ENCODE measurements at places on chromosomes 12 and 14.
A peak's percentile ranks its signal among the peaks of the same experiment; 100 is the strongest.

DNA sequence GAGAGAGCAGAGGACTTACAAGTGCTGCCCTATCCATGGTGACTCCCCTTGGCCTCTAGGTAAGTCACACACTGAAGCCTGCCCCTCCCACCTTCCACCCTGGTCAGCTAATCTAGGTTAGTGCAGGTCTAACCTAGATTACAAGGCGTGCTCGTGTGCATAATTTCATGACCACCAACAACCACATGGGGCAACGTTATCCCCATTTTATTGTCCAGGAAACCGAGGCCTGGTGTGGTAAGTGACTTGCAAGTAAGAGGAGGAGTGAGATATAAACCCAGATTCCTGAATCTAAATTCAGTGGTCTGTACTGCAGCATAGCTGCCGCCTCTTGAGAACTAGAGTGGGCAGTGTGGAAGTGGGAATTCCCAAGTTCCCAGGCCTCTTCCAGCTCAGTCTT is 171.1 kb downstream of the DAD1 start:
- DNase-seq: no peak

GRCh38 chr12:50087995-50088394 is 2.9 kb downstream of the SMARCD1 start:
- no peak for DNase-seq

- no peak for DNase-seq
Observed at GRCh38 chr12:51360315-51360714, 13.8 kb upstream of the CELA1 start.

DNA sequence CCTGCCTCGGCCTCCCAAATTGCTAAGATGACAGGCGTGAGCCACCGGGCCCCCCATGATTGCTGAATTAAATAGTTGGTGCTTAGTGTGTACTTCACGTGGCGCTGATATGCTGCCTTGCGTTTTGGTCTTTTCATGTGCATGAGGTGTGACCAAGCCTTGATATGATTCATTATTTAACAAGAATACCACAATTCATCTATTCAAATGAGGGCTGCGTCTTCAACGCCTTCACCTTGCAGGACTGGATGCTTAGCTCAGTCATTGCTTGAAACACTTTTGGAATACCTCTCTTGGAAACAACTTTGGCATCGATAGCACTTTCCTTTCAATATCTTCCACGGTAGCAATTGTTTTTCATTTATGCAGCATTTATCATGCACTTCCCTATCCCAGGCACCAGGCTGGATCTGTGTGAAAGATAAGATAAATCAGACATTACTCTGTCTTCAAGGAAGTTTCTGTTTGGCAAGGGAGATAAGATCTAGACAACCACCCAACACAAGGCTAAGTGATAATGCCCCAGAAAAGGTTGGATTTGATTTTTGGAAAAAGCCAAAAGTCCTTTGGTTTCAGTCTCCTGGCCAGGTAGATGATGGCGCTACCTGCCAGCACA is 1.3 kb upstream of the TEAD4 start:
- DNase-seq: no peak

- DNase-seq: no peak
Observed at GRCh38 chr12:28497889-28498411, 307.7 kb downstream of the CCDC91 start.

DNA sequence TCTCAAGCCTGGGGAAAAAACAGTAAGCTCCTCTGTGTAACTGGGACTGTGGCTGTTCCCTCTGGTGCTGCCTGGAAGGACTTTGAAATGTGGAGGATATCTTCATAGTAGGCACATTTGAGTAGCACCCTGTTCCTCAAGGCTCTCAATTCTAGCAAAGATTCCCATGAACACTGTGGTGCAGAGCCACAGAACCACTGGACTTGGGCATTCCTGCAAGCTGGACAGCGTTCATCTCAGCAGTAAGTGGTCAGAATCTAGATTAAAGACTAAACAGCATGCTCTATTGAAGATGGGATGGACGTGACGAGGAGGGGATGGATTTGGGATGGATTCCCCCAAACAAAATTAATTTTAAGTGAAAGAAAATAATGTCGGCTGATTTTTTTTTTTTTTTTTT is 9.4 kb upstream of the YBX3 start:
- no peak for DNase-seq

GRCh38 chr14:37230551-37231194 is 32.9 kb downstream of the MIPOL1 start:
- peak; percentile 36 for DNase-seq

GRCh38 chr14:97543816-97544215 is 746.6 kb downstream of the VRK1 start:
- no peak for DNase-seq

DNA sequence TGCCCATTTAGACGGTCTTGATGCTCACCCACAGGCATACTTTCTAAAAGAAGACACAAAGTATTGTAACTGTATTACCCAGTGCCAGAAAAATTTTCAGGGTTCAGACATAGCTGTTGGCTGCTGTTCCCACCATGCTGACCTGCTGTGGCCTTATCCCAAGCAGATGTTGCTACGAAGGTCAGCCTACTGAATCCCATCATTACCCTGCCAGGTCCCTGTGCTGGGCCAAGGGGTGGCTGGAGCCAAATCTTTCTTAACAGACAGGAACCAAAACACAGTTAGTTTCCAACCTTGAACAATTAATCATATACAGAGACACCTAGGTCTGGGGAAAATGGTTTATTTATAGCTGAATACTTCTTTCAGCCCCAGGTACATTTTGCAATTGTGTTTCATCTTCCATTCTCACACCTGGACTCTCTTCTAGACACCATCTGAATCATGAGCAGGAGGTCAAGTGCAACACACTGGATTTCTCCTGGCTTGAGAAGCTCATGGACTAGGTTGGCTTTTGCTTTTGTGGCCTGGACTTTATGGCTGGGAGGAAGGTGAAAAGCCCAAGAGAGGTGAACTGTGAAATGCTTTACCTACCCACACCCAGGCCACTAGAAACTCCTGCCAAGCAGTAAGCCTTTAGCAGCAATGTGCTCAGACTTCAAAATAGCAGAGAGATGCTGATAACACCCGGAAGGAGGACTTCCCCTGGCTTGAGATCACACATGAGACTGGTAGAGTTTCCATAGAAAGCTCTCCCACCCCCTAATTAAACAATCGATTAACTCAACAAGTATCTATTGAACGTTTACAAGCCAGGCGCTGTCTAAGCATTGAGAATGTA is 150.1 kb downstream of the SUDS3 start:
- no peak for DNase-seq

DNA sequence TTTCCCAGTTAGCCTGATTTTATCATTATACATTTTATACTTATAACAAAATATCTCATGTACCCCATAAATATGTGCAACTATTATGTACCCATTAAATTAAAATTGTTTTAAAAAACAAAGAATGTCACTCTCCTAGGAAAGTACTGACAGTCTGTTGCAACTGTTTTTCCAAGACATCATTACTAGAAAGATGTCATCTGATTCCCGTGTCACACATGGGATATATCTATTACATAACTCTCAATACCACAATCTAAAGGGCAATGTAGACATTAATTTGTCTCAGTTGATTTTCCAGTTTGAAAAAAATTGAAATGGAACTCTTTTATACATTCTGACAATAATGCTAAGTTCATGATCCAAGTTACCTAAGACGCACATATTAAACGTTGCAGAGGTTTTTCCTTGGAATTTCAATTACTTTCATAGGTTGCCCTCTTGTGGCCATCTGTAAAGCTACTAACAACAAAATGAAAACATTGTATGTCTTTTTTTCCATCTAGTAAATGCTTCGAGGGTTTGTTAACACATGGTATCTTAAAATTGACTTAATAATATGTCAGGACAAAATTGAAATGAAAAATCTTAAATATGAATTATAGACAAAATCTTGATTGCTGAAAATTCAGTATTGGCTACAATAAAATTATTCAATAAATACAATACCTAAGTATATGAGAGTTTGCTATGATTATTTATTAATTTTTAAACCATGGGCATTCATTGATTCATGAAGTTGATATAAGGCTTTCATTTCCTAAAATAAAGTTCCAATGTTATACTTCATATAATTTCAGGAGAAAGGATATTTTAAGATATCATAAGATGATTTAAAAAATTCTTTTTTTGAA is 131.6 kb downstream of the PPFIA2 start:
- peak; percentile 39 for DNase-seq

DNA sequence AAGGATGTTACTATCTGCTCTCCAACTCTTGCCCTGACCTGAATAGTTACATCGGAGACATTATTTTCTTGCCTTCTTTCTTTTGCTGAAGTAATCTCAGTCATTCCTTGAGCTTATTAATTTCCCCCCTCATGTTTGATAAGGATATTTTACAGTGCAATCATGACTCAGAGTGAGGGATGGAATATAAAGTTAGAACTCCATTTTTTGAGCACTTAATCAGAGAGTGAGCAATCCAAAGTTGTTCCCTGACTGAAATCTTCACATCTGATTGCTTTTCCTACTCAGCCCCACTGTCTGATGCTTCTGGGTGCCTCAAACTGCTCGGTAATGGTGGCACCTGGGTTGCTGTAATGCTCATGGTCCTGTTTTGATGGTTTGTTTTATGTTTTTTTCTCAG is 142.7 kb upstream of the SEL1L start:
- no peak for DNase-seq

GRCh38 chr12:11824736-11825135 is 175.3 kb downstream of the ETV6 start:
- DNase-seq: no peak

DNA sequence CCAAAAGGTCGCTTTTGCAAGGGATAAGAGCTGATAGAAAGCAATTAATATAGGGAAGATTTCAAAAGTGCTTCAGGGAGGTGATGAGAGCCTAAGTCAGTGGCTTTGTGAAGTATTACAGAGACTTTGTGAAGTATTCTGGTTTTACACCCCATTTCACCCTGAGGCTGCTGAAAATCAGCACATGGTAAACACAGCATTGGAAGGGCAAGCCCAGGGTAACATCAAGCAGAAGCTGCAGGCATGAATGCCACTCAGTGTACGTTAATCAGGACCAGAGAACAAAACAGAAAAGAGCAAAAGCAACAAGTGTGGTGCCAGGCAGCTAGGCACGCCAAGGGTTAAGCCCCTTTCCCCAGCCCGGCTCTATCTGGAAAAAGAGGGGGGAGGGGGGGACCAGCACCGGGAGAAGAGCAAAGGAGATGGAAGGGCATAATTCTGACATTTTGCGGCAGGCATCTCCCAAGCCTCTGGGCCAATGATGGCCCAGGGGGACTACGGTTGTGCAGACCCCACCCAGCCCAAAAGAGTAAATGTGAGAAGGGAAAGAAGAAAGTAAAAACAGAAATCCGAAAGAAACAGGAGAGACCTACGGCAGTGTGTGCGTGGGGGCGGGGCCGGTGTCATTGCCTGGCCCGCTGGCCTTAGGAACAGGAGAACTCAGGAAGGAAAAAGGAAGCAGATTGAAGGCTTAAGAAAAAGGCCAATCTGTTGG is 58.9 kb downstream of the DHRS2 start:
- peak; percentile 17 for DNase-seq

DNA sequence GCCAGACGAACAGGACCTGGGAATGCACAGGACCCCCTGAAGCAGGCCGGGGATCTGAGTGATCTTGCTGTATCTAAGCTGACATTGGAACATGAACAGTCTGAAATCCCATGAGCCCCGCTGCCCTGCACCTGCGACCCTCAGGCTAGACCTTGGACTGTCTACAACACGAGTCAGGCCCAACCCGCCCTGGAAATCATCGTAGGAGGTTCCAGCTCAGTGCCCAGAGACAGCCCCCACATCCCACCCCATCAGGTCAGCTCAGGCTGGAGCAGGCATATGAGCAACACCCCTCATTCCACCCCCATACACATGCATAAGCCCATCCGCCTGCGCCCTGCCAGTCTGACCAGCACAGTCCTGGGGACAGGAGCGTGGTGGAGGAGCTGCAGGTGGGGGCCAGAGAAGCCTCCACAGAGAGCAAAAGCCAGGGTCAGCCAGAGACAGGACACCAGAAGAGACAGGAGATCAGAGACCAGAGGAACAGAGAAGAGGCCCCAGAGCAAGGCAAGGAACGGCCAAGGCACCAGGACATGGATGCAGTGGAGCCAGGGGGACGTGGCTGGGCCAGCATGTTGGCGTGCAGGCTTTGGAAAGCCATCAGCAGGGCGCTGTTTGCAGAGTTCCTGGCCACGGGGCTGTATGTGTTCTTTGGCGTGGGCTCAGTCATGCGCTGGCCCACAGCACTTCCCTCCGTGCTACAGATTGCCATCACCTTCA is at the start of gene AQP6:
Gene AQP6 (plus strand): TSS at position 307 of the 720 bp plus-strand sequence. CDS start 227 bp downstream, at position 534.
- no peak for DNase-seq

DNA sequence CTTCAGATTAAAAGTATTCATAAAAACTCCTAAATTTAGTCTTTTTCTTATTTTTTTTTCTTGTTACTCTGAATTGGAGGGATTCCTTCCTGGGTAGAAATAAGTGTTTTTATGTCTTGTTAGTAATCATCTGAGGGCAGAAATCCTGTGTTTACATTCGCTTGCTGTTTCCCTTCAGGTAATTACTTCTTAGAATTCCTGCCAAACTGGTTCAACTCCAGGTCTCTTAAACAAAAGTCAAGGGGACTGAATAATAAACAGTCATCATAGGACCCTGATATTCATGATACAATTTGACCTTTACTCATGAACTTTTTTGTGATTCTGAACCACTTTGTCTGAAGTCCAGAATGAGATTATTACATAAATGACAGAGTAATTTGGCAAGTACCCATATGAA is 843.9 kb downstream of the FLRT2 start:
- DNase-seq: no peak

Measured in muscle of back (tissue), 13 donors.